ENCODE measurements at places on chromosomes 1 and 21. TPM values are rescaled to one million over a fixed set of nuclear protein-coding genes. Genes with fewer than 3 reads are reported as not detected.

GRCh38 chr1:6822530-6823359, 37.5 kb downstream of the CAMTA1 start:
- no peak for DNase-seq

GRCh38 chr1:56578963-56579875, at the start of gene PLPP3:
TSS of gene PLPP3 (minus strand) at chr1:56579563. CDS start at chr1:56579016, 547 bp downstream.
- peak; percentile 94 for DNase-seq

GRCh38 chr1:7292714-7293419, 478.2 kb upstream of the VAMP3 start:
- DNase-seq, result no peak

DNA sequence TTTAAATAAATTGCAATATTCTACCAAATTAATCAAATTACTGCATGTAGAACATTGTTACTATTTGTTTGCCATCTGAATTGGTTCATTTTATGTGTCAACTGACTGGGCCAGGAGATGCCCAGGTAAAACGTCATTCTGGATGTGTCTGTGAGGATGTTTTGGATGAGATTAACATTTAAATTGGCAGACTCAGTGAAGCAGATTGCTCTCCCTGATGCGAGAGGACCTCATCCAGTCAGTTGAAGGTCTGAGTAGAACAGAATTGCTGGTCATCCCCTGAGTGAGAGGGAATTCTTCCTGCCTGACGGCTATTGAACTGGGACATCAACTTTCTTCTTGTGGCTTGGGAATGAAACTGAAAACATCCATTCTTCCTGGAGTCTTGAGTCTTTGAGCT, 122.0 kb upstream of the GREM2 start:
- DNase-seq, result no peak

GRCh38 chr1:89670163-89670562, 37.2 kb downstream of the LRRC8C start:
- no peak for DNase-seq

DNA sequence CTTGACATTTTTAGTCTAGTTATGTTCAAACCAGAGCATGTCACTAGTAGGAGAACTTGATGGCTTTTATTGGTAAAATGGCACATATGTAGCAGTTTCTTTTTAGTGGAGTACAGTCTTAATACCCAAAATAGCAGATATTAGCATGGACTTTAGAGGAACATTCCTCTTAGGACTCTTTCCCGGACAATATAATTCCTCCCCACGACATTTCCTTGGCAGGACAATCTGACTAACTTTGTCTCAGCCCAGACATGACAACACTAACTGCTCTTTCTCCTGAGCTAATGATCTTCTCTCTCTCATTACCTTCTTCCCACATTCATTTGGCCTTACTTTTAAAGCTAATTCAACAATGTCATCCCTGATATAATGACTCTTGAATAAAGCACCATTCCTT, 62.5 kb downstream of the ADAMTS1 start:
- no peak for DNase-seq

- DNase-seq, result no peak
These were observed 51.7 kb downstream of the PCNT start for GRCh38 chr21:46375560-46376230.

GRCh38 chr1:234125283-234125682, 220.8 kb downstream of the SLC35F3 start:
- DNase-seq, result peak; percentile 44

GRCh38 chr1:157925419-157926166, 67.9 kb upstream of the KIRREL1 start:
- DNase-seq, result no peak

AIRE gene
- polyA plus RNA-seq, result 0.05 TPM

EVI5 gene
- 13.9 TPM for polyA plus RNA-seq

ERICH3 gene
- not detected for polyA plus RNA-seq

MFAP2 gene
- polyA plus RNA-seq, result 13.9 TPM

OPTC gene
- not detected for polyA plus RNA-seq

WDR4 gene
- 20.2 TPM for polyA plus RNA-seq
